PC-9 (cell line): ENCODE measurements at places on chromosomes 7 and 10. TPM values are rescaled to one million over a fixed set of nuclear protein-coding genes. Genes with fewer than 3 reads are reported as not detected.

The CABCOCO1 gene
- total RNA-seq, result not detected in 2 replicates

DNA sequence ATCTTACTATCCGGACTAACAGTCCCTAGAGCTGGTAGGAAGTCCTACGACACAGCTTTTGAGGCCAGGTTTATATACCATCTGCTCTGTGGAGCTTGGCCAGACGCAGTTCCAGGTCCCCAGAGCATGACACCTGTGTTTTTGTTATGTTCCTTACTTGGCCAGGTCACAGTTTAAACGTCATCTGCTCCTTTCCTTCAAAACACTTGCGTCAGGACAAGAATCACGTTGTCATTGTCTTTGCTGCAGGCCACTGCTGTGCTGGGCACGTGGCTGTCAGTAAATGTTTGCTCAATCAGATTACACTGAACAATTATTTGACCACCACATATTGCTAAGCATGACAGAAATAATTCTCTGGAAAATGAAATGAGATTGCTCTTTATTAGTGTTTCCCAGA, 23.9 kb downstream of the SLC18A2 start:
- no peak for DNase-seq

- DNase-seq, result no peak
Measured at GRCh38 chr7:80654887-80655340, 16.5 kb downstream of the CD36 start.

- DNase-seq, result no peak
Measured at GRCh38 chr7:114530057-114530611, 115.5 kb downstream of the FOXP2 start.

The PRSS37 gene
- total RNA-seq, result not detected in 2 replicates

The FBXL13 gene
- total RNA-seq, result 10.4 and 19.4 TPM in 2 replicates

- no peak for DNase-seq
Measured at GRCh38 chr7:73340514-73340913, 12.6 kb downstream of the FKBP6 start.

GRCh38 chr7:22443370-22444180, 56.4 kb downstream of the STEAP1B start:
- DNase-seq, result peak; percentile 88

The BLNK gene
- total RNA-seq, result 0.98 and 1.0 TPM in 2 replicates

GRCh38 chr7:45065031-45065995, 23.5 kb downstream of the NACAD start:
- DNase-seq, result no peak

DNA sequence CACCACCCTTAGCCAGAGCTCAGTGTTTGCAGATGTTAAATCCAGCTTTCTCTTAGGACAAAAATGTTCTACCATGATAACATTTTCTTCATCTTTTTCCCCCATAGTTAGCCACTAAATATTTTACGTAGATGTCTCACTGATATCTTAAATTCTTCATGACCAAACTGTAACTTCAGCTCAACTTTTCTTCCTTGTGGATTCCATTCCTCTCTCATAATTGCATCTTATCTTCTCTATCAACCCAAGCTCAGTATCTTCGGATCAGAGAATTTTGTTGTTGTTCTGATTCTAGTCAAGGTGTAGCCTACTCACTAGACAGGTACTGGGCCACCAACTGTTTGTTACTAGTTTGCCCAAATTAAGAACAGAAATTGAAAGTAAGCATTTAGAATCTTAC, 60.2 kb downstream of the SHOC2 start:
- DNase-seq, result no peak
